Adrenal gland (tissue), 19 donors: ENCODE measurements at places on chromosomes 1 and 21. TPM values are rescaled to one million over a fixed set of nuclear protein-coding genes. Genes with fewer than 3 reads are reported as not detected.

Gene TMEM52
- 40.9 TPM for total RNA-seq

- no peak overlapping the region for H3K27ac ChIP-seq
- H3K36me3 ChIP-seq = peaks cover 22% of the 10 kb centered on the region
Measured at GRCh38 chr1:160247053-160247452, 15.3 kb downstream of the DCAF8 start.

DNA sequence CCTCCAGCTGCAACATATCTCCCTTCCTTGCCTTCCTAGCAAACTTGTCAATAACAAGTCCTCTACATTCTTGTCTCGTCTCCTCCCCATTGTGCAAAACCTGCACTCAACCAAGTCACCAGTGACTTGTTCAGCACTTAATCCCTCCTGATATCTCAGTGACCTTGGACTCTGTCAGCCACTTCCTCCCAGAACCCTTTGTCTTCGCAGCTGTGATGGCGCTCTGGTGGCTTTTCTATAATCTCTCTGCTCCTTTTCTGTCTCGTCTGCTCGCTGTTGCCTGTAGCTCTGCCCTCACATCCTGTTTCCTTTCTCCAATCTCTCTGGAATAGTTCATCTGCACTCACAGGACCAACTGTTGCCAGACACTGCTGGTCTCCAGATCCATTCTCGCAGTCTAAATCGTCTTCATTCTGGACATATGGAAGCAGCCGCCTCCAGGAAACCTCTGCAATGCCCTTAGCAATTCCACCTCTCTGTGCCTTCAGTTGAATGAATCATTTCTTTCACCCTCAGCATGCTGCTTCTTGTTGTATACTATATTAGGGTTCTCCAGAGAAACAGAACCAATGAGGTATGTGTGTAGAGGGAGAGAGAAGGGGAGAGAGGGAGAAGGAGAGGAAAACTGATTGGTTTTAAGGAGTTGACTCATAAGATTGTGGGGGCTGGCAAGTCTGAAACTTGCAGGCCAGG lies 17.4 kb upstream of the IFNAR2 start:
- no peak for DNase-seq
- no peak overlapping the region for H3K4me3 ChIP-seq
- no peak overlapping the region for H3K27ac ChIP-seq
- no peaks in the 10 kb centered on the region for H3K27me3 ChIP-seq

Gene CROCC
- total RNA-seq = 14.7 TPM

- H3K27me3 ChIP-seq = no peaks in the 10 kb centered on the region
- no peaks in the 10 kb centered on the region for H3K36me3 ChIP-seq
Measured at GRCh38 chr1:248736977-248737376, 18.6 kb downstream of the LYPD8 start.

GRCh38 chr1:179318491-179318890 lies 24.9 kb downstream of the SOAT1 start:
- H3K36me3 ChIP-seq = no peaks in the 10 kb centered on the region
- H3K4me1 ChIP-seq = peaks cover 33% of the 10 kb centered on the region
- H3K27ac ChIP-seq = no peak overlapping the region
- no peak for DNase-seq
- H3K27me3 ChIP-seq = no peaks in the 10 kb centered on the region
- H3K4me3 ChIP-seq = no peak overlapping the region

GRCh38 chr1:29829448-29830344 lies 593.4 kb downstream of the PTPRU start:
- peaks cover 7% of the 10 kb centered on the region for H3K27me3 ChIP-seq
- H3K4me3 ChIP-seq = no peak overlapping the region
- no peak for DNase-seq
- H3K36me3 ChIP-seq = no peaks in the 10 kb centered on the region
- H3K4me1 ChIP-seq = no peaks in the 10 kb centered on the region

Gene RORC
- 0.42 TPM for total RNA-seq

DNA sequence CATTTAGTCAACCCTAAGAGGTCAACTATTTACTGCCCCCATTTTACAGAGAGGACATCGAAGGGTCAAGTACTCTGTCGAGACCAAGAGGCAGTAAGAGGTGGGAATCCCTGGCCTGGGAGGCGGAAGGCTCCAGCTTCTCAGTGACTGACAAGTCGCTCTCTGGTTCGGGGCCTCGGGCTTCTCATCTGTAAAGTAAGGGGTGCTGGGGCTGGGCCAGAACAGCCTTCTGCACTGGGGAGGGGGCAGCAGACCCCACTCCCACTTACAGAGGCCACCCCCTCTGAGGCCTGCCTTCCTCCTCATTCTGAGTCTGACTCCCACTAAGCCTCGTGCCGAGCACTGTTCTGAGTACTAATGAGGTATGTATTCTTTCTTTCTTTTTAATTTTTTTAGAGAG lies 17.0 kb upstream of the IFNLR1 start:
- no peak overlapping the region for H3K4me3 ChIP-seq
- no peaks in the 10 kb centered on the region for H3K36me3 ChIP-seq
- no peaks in the 10 kb centered on the region for H3K4me1 ChIP-seq
- no peaks in the 10 kb centered on the region for H3K27me3 ChIP-seq

DNA sequence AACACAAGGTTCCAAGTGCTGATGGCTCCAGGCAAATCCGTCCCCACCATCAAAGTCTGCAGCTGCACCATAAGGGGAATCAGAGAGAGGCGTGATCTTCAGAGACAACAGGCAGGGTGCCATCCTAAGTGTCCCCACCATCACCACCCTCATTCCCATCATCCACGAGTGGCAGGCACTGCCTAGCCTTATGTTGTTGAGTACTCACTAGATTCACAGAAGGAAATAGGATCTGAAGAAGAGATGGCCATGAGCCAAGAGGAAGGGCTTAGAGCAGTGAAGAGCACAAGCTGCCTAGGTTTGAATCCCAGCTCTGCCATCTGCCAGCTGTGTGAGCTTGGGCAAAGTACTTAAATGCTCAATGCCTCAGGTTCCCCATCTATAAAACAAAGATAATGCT lies 207.3 kb upstream of the CSF3R start:
- H3K27me3 ChIP-seq = no peaks in the 10 kb centered on the region
- H3K4me3 ChIP-seq = no peak overlapping the region
- no peak for DNase-seq

GRCh38 chr1:182658055-182658454 lies 26.3 kb downstream of the RGS8 start:
- no peaks in the 10 kb centered on the region for H3K27me3 ChIP-seq
- H3K4me3 ChIP-seq = no peak overlapping the region
- H3K36me3 ChIP-seq = no peaks in the 10 kb centered on the region
- DNase-seq = no peak
